ENCODE measurements at places on chromosomes 6 and 20.

GRCh38 chr6:68654134-68654533, 19.1 kb downstream of the ADGRB3 start:
- no peak for DNase-seq

DNA sequence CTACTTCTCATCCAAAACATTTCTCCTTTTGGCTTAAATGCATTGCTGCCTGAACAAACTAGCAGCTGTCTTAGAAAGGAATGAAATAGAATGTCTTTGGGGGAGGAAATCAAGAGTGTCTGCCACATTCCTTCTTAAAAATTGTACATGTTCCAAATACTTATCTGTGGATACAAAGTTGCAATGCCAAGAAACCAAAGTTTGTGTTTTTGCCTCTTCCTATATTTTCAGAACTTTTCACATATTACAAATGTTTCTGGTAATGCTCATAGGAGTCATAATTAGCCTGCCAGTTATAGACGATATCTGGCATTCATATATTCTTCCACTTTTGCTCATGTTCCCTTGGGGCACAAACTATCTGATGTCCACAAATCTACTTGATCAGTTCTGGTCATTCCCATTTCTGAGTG, 165.5 kb upstream of the BMP5 start:
- DNase-seq: no peak

- peak; percentile 28 for DNase-seq
Measured at GRCh38 chr6:26087284-26088115, at the start of gene HFE. HFE (plus strand) TSS chr6:26087429; CDS start chr6:26087441, 12 bp downstream.

DNA sequence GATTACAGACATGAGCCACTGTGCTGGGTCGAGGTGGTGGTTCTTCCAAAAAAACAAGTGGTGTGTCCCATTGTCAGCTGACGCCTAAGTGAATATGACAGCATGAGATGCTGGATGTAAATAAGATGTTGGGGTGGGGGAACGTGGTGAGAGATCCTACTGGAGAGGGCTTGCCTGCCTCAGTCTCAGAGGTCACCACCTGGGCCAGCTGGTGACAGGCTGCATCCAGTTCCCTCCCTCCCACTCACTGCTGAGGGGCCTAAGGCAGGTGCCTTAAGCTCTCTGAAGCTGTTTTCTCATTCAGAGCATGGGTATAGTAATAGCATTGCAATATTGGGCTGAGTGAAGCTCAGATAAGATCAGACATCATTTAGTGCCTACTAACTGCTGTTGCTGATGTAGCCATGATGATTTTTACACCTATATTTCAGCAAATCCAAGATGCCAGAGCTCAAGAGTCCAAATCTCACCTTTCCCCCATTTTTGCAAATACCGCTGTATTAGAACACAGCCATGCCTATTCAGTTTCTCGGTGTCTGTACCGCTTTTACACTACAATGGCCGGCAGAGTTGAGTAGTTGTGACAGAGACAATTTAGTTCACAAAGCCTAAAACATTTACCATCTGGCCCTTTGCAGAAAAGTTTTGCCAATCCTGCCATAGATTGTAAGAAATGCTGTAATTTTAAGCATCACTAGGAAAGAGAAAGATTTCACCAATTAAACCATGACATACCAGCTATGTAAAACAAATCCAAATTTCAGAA, 171.3 kb downstream of the ANKRD60 start:
- no peak for DNase-seq

- DNase-seq: no peak
Measured at GRCh38 chr20:13017883-13018535, 9.2 kb downstream of the SPTLC3 start.

- no peak for DNase-seq
Measured at GRCh38 chr20:61350500-61351250, 98.6 kb downstream of the CDH4 start.

DNA sequence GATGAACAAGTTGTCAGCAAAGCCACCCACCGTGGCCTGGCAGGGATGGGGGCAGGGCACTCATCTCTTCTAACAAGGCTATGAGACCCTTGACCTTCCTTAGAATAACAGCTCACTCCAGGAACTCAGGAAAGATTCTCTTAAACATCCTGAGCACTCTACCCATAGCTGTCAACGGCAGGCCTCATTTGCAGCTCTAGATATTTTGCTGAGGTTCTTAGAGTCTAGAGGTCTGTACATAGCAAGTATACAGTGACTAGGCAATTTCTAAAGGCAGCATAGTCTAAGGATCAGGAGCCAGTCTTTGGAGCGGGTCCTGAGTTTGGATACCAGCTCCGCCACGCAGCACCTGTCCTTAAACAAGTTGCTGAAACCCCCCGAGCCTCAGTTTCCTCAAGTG, 11.7 kb downstream of the TRERF1 start:
- no peak for DNase-seq

DNA sequence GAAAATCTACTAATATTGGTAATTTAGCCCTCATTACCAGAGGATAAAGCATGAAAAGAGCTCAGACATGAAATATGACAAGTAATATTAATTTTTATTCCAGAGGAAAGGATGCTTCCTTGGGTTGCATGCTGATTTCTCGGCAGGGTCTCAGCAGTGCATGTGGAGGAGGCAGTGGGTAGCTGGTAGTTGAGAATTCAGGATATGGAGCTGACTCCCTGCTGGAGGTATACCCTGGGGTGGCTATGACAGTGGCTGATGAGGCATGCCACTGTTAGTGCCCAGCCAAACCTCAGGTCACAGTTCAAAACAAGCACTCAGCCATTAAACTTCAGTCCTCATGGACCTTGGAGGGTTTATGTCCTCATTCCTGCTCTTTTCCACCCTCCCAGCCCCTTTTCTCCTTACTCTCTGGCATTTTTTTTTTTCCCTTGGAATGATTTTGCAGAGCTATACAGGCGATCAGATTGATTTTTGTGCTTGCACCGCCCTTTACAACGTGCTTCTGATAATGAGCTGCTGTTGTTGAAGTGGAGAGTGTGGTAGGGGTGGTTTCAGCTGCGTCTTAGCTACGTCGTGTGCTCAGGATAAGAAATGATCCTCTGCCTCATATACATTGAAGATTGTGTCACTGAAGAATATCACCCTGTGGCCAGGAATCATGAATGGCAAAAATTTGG, 761.9 kb upstream of the MMS22L start:
- DNase-seq: no peak

- DNase-seq: no peak
Measured at GRCh38 chr6:149166747-149167146, 150.8 kb upstream of the TAB2 start.

DNA sequence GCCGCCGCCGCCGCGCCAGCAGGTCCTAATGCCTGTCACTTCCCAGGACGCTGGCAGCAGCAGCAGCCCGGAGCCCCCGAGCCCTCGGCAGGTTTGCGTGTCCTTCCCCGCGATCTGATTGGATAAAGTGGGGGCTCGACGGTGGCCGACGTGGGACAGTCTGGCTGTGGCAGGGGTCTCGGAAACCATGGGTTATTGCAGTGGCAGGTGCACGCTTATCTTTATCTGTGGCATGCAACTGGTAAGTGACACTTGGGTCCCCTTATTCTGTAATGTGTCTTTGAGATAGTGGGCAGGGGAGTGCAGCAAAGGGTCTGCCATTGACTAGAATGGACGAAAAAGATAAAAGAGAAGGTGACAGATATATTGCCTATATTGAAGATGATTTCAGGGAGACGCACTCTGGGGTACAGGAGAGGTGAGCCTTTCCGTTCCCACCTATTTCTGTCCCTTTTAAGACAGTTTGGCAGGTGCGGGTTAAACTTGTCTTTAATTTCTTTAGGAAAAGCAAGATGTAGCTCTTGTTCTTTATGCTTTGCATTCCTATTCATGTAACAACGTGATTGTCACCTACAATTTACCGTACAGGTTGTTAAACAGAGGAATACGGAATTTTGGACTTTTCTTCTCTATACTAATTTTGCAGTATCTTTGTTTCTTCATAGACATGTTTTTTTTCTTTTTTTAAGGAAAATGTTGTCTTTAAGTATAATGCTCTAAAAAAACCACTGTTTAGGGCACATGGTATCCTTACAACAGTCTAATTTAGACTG, 535 bp downstream of the NKAIN2 start:
- peak; percentile 21 for DNase-seq

- DNase-seq: no peak
Measured at GRCh38 chr20:33843854-33844253, 32.7 kb downstream of the CHMP4B start.

GRCh38 chr6:83442752-83443151, 11.9 kb upstream of the ME1 start:
- no peak for DNase-seq

DNA sequence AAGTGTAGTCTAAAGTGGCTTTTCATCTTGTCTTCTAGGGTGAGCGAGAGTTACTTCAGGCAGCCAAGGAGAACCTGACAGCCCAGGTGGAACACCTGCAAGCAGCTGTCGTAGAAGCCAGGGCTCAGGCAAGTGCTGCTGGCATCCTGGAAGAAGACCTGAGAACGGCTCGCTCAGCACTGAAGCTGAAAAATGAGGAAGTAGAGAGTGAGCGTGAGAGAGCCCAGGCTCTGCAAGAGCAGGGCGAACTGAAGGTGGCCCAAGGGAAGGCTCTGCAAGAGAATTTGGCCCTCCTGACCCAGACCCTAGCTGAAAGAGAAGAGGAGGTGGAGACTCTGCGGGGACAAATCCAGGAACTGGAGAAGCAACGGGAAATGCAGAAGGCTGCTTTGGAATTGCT, 27.1 kb downstream of the C20orf173 start:
- no peak for DNase-seq

DNA sequence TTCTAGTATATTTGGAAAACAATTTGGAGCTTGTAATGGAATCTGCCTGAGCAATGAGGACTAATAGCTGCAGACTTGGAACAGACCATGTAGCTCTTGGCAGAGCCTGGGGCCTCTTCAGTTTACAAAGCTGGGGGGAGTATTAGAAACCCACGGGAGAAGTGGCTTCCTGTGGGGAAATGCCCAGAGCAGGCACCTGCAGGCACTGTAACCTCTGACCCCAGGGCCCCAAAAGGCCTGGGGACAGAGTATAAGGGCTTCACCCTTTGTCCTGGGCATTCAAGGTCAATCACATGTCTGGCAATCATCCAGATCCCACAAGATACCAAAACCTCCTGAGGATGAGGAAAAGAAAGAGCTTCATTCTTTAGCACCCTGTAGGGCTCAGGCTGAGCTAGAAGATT, 19.4 kb downstream of the PKIG start:
- DNase-seq: no peak

DNA sequence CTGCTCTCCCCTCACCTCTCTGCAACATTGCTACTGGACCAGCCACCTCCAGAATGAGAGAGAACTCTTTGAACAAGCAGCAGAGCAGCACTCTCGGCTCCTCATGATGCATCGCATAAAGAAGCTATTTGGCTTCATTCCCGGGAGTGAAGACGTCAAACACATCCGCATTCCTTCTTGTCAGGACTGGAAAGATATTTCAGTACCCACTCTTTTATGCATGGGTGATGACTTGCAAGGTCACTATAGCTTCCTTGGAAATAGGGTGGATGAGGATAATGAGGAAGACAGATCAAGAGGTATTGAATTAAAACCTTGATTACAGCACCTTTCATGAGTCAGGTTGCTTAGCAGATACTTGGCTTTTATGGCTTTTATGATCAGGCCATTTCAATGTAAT, 4.3 kb downstream of the CALHM4 start:
- no peak for DNase-seq

GRCh38 chr20:63519668-63520503, 679 bp upstream of the PPDPF start:
- DNase-seq: peak; percentile 92

DNA sequence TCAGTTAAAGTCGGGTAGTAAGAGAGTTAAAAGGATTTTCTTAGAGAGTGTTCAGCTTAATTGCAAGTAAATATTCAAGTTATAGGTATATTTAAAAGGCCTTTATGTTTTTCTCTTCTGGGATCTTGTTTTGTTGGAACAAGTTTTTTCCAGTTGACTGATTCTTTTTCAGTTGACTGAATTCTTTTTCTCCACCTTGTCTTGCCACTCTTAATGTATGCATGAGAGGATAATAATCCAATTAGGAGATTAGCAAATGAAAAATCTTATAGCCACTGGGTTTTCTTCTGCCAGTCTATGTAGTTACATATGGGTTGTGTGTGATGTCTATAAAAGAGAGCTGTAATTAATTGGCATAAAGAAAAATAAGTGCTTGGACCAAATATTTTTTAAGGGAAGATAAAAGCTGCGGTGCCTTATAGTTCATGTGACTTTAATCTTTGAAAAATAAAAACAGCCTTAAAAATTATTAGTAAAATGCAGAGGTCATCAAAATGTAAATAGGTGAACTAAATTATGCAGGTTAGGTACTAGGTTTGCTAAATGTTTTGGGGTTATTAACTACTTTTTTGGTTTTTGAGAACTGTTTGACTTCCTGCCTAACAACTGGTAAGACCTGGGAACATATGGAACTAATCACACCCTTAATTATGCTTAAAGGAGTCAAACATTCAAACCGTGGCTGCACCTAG, 367.2 kb downstream of the HTR1B start:
- no peak for DNase-seq

DNA sequence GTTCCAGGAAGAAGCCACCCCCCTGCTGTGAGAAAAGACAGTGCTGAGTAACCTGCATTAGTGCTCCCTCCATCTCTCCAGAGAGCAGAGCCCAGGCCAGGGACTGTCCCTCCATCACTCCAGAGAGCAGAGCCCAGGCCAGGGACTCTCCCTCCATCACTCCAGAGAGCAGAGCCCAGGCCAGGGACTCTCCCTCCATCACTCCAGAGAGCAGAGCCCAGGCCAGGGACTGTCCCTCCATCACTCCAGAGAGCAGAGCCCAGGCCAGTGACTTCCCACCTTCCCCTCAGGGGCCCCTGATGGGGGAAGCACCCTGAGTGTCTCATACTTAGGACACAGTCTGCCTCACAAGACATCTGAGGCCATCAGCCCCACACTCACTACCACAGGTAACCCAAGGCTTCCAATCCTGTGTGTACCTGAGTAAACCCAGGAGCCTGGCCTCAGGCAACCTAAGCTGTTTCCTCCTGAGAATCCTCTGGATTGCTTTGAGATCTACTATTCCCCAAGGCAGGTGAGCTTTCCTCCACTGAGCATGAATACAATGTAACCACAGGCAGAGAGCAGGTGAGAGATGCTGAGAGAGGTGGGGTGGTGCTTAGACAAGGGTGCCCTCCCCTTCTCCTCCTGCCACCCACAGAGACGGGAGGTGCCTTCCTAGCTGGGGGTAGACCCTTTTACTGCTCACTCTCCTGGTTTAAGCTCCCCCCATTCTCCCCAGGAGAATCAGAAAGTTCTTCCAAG, 4.9 kb downstream of the TBXT start:
- DNase-seq: no peak
